Mesenteric fat pad (tissue), 1 donor: ENCODE measurements at places on chromosomes 6 and 20. TPM values are rescaled to one million over a fixed set of nuclear protein-coding genes. Genes with fewer than 3 reads are reported as not detected.

PKHD1 gene
- not detected for total RNA-seq

SYNDIG1 gene
- 0.77 TPM for total RNA-seq

TNXB gene
- 187 TPM for total RNA-seq

NKAIN4 gene
- total RNA-seq = not detected

FAM83B gene
- total RNA-seq = not detected

EPPIN gene
- not detected for total RNA-seq

L3MBTL3 gene
- 9.9 TPM for total RNA-seq

HMGCLL1 gene
- 0.29 TPM for total RNA-seq

WFDC5 gene
- not detected for total RNA-seq

KCNK15 gene
- total RNA-seq = 3.1 TPM

KCNQ5 gene
- total RNA-seq = not detected

VNN1 gene
- total RNA-seq = 9.7 TPM

TCF15 gene
- total RNA-seq = 7.0 TPM

TAGAP gene
- total RNA-seq = 5.7 TPM

AIF1 gene
- total RNA-seq = 60.1 TPM

GFOD1 gene
- 25.9 TPM for total RNA-seq

FNDC1 gene
- 1.2 TPM for total RNA-seq

UBE2J1 gene
- total RNA-seq = 40.4 TPM

PHACTR1 gene
- 10.8 TPM for total RNA-seq

EYS gene
- total RNA-seq = 0.48 TPM

IL20RA gene
- total RNA-seq = 0.93 TPM

HIVEP2 gene
- 13.2 TPM for total RNA-seq

PPIL4 gene
- total RNA-seq = 23.0 TPM

BMP5 gene
- not detected for total RNA-seq

TRIM38 gene
- total RNA-seq = 11.5 TPM

IMPG1 gene
- total RNA-seq = not detected

FUT9 gene
- total RNA-seq = not detected

TUBB2B gene
- total RNA-seq = 12.2 TPM

RNF8 gene
- total RNA-seq = 11.3 TPM

SLC32A1 gene
- total RNA-seq = not detected

ARMC12 gene
- total RNA-seq = 0.58 TPM

CFAP61 gene
- 0.61 TPM for total RNA-seq

CDH4 gene
- total RNA-seq = not detected

AK9 gene
- 7.4 TPM for total RNA-seq

JAG1 gene
- total RNA-seq = 96.7 TPM

CALHM6 gene
- 0.77 TPM for total RNA-seq

HLA-C gene
- 425 TPM for total RNA-seq

GRIK2 gene
- not detected for total RNA-seq

FNDC11 gene
- total RNA-seq = 0.13 TPM

CPNE5 gene
- total RNA-seq = 2.8 TPM

EFCAB8 gene
- total RNA-seq = 0.39 TPM

SLC16A10 gene
- total RNA-seq = 30.3 TPM

PAX1 gene
- total RNA-seq = not detected

MRPS26 gene
- total RNA-seq = 36.5 TPM

TMEM170B gene
- 13.5 TPM for total RNA-seq

ATP9A gene
- 109 TPM for total RNA-seq

SIRPG gene
- not detected for total RNA-seq

COMMD7 gene
- 38.0 TPM for total RNA-seq

ENTPD6 gene
- total RNA-seq = 54.3 TPM

SAMD5 gene
- 0.39 TPM for total RNA-seq

CTAGE9 gene
- total RNA-seq = not detected

HLA-DRB5 gene
- 118 TPM for total RNA-seq

DOK5 gene
- 4.6 TPM for total RNA-seq

C6orf141 gene
- 3.9 TPM for total RNA-seq

AVP gene
- 0.96 TPM for total RNA-seq

SSTR4 gene
- total RNA-seq = not detected

SLC52A3 gene
- 2.2 TPM for total RNA-seq

HRH3 gene
- not detected for total RNA-seq

KCNB1 gene
- 43.0 TPM for total RNA-seq
